ENCODE measurements at places on chromosomes 4 and X. TPM values are rescaled to one million over a fixed set of nuclear protein-coding genes. Genes with fewer than 3 reads are reported as not detected.

DNA sequence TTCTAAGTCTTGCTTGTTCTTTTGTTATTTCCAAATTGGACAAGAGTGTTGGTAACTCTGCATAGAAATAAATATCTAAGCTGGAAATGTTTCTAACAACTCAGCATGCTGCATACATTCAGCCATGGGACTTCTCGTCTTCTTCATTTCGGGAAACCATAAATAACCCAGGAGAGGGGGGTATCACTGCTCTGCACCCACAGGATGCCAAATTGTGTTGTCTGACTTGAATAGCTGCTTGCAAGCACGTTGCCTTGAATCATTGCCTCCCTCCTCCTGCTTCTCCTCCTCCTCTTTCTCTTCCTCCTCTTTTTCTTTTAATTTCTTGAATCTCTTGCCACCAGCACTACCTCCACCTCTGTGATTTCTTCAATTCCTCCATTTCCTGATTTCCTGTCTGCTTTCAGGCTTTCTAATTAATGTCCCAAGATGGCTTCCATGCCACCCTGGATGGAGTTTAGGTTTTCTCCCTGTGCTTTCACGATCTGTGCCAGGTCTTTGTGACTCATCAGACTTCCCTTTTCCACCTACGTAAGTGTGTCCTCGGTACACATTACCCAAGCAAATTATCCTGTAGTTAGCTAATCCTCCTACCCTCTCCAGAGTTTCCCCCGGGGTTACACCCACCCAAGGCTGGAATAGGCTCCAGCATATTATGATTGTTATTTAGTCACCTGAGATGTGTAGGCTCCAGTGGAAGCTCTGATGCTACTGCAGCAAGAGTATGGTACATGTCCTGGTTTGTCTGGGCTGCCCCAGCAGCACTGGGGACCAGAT is 122.6 kb upstream of the VCX3B start:
- H3K4me3 ChIP-seq: no peak overlapping the region
- H3K36me3 ChIP-seq: no peaks in the 10 kb centered on the region

DNA sequence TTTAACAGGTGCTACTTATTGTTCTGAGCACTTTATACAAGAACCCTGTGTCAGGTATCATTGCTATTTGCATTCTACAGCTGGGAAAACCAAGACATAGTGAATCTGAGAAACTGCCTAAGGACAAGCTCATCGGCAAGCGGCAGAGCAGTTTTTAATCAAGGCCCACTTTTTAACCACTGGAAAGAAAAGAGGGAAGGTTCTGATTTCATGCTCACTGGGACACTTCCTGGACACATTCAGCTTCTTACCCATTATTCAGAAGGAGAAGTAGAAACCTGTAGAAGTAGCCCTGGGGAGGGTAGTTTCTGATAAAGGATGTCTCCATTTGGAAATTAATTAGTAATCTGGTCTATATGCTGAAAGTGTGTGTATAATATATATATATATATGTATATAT is 2.5 kb upstream of the LNX1 start:
- DNase-seq: no peak
- H3K4me3 ChIP-seq: no peak overlapping the region
- no peaks in the 10 kb centered on the region for H3K36me3 ChIP-seq
- H3K4me1 ChIP-seq: peaks cover 9% of the 10 kb centered on the region

DNA sequence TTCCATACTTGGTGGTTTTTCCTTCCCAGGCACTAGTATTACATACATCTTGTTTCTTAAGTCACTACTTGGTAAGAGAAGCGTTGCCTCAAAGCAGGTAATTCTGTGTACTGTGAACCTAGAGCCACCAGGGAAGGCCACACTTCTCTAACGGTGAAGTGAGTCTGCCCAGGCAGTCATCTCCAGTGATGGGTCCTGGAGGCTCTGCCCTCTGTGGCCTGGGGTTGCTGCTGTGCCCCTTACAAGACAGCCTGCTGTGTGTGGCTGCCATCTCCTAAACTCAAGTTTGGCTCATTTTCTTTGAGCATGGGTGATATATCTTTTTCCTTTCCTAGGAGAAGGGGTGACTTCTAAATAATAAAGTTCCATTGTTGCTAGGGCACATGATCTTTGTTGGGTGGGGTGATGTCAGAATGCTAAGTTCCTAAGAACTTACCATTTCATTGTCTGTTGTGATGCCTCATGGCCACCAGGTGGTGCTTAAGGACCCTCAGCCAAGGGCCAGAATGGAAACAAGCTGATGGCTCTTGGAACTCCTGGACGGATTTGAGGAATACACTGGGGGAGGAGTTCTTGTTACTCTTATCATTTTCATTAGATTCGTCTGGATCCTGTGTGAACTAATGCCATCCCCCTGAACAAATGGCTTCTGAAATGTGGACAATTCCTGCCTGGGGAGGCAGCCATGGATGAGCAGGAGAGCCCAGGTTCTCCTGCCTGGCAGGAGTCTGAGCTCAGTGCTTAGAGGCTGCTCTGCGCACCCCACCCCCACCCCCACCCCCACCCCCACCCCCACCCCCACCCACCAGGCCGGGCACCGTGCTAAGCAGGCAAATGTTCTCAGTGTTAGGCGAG is 41.1 kb upstream of the WDR1 start:
- no peaks in the 10 kb centered on the region for H3K27me3 ChIP-seq
- peak overlapping the region; percentile 6 for H3K27ac ChIP-seq
- peaks cover 21% of the 10 kb centered on the region for H3K4me1 ChIP-seq
- H3K36me3 ChIP-seq: no peaks in the 10 kb centered on the region
- H3K4me3 ChIP-seq: no peak overlapping the region
- DNase-seq: peak; percentile 64

- H3K36me3 ChIP-seq: no peaks in the 10 kb centered on the region
- H3K27me3 ChIP-seq: no peaks in the 10 kb centered on the region
- no peak overlapping the region for H3K27ac ChIP-seq
- H3K4me1 ChIP-seq: no peaks in the 10 kb centered on the region
- DNase-seq: no peak
- H3K4me3 ChIP-seq: no peak overlapping the region
Measured at GRCh38 chr4:138492176-138492575, 250.0 kb upstream of the SLC7A11 start.

DNA sequence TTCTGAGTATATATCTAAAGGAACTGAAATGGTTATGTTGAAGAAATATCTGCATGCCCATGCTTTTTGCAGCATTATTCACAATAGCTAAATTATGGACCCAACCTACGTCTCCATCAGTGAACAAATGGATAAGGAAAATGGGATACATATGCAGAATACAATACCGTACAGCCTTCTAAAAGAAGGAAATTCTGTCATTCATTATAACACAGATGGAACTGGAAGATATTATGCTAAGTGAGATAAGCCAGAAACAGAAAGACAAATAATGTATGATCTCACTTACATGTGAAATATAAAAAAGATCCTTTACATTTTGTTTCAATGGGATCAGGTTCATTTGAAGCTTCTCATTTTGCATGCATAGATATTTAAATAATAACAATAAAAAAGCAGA is 263.3 kb downstream of the STPG2 start:
- no peaks in the 10 kb centered on the region for H3K36me3 ChIP-seq
- H3K4me1 ChIP-seq: no peaks in the 10 kb centered on the region
- H3K27me3 ChIP-seq: no peaks in the 10 kb centered on the region
- H3K27ac ChIP-seq: no peak overlapping the region
- no peak for DNase-seq
- no peak overlapping the region for H3K4me3 ChIP-seq

- peaks cover 8% of the 10 kb centered on the region for H3K36me3 ChIP-seq
- no peak overlapping the region for H3K27ac ChIP-seq
- H3K4me3 ChIP-seq: no peak overlapping the region
- no peak for DNase-seq
- H3K27me3 ChIP-seq: no peaks in the 10 kb centered on the region
Measured at GRCh38 chr4:17915439-17915838, 104.7 kb downstream of the NCAPG start.

DNA sequence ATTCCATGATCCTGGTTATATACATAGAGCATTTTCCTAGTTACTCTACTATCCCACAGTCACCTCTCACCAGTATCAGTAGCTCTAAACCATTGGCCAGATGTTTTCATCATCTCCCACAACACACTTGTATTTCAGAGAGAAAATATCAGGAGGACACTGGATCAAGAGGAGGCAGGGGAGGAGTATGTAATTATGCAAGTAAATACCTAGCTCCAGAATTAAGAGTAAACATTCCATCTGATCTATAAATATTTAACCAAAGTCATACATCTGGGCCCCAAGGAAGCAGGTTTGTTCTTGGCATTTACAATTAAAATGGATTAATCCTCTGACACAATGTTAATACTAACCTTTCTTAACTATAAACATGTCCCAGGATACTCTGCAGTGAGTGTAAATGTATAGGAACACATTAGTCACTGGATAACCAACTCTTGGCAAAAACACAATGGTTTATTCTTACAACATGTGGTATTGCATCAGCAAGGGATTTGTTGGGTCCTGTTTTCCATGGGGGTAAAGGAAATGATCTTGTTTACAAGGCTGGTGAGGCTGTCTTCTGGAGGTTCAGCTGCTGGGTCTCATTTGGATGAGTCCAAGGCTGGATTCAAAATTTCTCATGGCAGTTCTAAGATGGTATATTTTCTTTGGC is 170.1 kb downstream of the ATG4A start:
- H3K27me3 ChIP-seq: peaks cover 7% of the 10 kb centered on the region
- no peak overlapping the region for H3K27ac ChIP-seq
- no peaks in the 10 kb centered on the region for H3K36me3 ChIP-seq
- DNase-seq: no peak

- DNase-seq: no peak
- no peaks in the 10 kb centered on the region for H3K36me3 ChIP-seq
- H3K27me3 ChIP-seq: no peaks in the 10 kb centered on the region
Measured at GRCh38 chr4:180423712-180424057, 1819.5 kb upstream of the TENM3 start.

- DNase-seq: no peak
- H3K27ac ChIP-seq: no peak overlapping the region
- no peaks in the 10 kb centered on the region for H3K27me3 ChIP-seq
- no peaks in the 10 kb centered on the region for H3K36me3 ChIP-seq
- peaks cover 5% of the 10 kb centered on the region for H3K4me1 ChIP-seq
- H3K4me3 ChIP-seq: no peak overlapping the region
Measured at GRCh38 chr4:128056396-128056795, 4.7 kb upstream of the LARP1B start.

DNA sequence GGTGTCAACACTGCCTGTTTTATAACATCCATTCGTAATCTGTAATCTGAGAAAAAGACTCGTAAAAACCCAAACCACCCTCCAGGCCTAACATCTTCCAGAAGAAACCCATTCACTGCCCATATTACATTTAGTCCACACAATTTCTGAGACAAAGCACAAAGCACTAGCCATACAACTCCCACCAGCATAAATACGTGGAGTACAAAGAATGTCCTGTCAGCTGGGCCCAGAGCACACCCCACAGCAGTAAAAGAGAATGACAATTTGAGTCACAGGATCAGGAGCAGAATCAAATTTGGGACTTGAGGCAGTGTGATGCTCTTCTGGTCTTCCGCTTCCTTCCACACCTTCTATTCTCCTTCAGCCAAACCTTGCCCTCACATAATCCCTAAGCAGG is 6.8 kb downstream of the MECP2 start:
- peaks cover 58% of the 10 kb centered on the region for H3K4me1 ChIP-seq
- H3K4me3 ChIP-seq: no peak overlapping the region
- H3K27ac ChIP-seq: peak overlapping the region; percentile 70

GRCh38 chr4:76494871-76495590 is 60.0 kb downstream of the SHROOM3 start:
- H3K4me1 ChIP-seq: no peaks in the 10 kb centered on the region
- H3K27me3 ChIP-seq: peaks cover 2% of the 10 kb centered on the region
- no peak overlapping the region for H3K27ac ChIP-seq

GRCh38 chr4:5137927-5138326 is 86.6 kb downstream of the STK32B start:
- DNase-seq: no peak
- no peaks in the 10 kb centered on the region for H3K36me3 ChIP-seq
- no peak overlapping the region for H3K27ac ChIP-seq
- peaks cover 1% of the 10 kb centered on the region for H3K27me3 ChIP-seq
- no peaks in the 10 kb centered on the region for H3K4me1 ChIP-seq

DNA sequence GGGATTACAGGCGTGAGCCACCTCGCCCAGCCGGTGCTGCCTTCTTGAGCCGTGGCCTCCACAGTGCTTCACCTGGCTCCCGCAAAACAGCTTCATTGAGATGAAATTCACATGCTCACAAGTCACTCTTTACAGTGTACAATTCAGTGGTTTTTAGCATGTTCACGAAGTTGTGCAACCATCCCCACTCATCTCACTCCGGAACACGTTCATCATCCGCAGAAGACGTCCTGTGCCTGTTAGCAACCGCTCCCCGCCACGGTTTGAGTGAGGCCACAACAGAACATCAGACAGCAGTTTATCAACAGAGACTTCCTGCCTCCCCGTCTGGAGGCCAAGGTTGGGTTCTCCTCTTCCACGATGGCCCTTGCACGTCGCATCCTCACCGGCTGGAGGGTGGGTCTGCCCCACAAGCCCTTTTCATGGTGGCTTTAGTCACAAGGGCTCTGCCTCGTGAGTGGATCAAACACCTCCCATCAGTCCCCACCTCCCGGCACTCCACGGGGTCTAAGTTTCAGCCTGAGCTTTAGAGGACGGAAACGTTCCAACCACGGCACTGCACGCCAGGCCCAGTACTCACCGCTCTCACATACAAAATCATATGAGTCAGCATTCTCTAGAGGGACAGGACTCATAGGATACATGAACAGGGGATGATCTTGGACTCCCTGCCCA is 29.6 kb upstream of the SPON2 start:
- peak overlapping the region; percentile 74 for H3K4me3 ChIP-seq
- peaks cover 40% of the 10 kb centered on the region for H3K4me1 ChIP-seq
- H3K27ac ChIP-seq: peak overlapping the region; percentile 99

- H3K36me3 ChIP-seq: no peaks in the 10 kb centered on the region
- no peak overlapping the region for H3K27ac ChIP-seq
- no peaks in the 10 kb centered on the region for H3K4me1 ChIP-seq
- DNase-seq: no peak
Measured at GRCh38 chr4:87622303-87622702, 14.0 kb downstream of the DSPP start.

DNA sequence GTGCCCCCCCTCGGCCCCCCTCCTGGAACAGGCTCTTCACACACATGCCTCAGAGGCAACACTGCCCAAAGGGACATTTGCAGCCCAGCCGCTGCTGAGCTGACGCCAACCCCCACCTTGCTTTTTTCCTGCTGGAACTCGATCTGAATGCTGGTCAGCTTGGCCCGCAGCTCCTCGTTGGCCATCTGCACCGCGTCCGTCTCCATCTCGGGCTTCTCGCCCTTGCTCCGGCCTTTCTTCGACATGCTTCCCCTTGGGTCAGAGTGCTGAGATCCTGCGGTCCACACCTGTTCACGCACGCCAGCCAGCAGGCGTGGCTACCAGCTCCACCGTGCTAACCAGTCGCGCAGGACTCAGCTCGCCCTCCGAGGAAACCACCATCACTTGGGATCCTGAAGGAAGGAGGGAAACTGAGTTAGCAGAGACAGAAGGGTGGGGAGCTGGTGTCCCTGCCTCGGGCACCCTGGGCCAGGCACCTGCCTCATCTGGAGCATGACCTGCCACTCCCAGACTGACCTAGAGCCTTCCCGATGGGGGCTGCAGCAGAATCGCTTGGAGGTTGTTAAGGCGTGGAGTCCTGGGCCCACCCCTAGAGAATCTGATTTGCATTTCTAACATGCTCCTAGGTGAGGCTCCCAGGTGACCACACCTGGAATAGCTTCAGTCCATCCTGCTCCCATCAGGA is 87.6 kb downstream of the JAKMIP1 start:
- no peaks in the 10 kb centered on the region for H3K4me1 ChIP-seq
- DNase-seq: no peak
- H3K27me3 ChIP-seq: peaks cover 4% of the 10 kb centered on the region
- H3K4me3 ChIP-seq: no peak overlapping the region

Gene GPR82
- total RNA-seq: 0.05 TPM

Gene SMPX
- total RNA-seq: not detected

Gene MOB1B
- 18.5 TPM for total RNA-seq

Gene SSX7
- total RNA-seq: not detected
